ENCODE measurements at places on chromosomes 2 and 18.

GRCh38 chr2:54482715-54483114 is 26.6 kb downstream of the SPTBN1 start:
- no peak for DNase-seq

- DNase-seq: no peak
Observed at GRCh38 chr2:218006741-218007140, 3.9 kb upstream of the TNS1 start.

GRCh38 chr18:13272416-13272815 is 53.9 kb downstream of the LDLRAD4 start:
- DNase-seq: no peak

GRCh38 chr2:168608796-168609195 is 152.7 kb downstream of the CERS6 start:
- no peak for DNase-seq

DNA sequence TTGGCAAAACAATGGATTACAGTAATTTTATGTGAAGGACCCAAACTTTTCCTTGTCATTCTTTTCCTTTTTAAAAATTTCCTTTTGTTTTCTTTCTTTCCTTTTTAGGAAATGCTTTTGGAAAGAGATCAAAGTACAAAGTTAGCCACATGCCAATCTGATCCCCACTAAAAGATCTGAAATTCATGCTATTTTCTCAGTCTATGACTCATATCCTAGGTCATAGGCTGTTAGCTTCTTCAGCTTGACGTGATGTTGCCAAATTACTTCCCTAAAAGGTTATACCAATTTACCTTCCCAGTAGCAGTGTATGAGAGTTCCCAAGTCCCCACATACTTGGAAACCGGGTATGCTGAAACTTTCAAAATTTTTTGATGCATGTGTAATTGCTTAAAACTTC is 355.3 kb downstream of the INSIG2 start:
- no peak for DNase-seq
